Fibroblast of skin of scalp (primary cell): ENCODE measurements at places on chromosomes 16 and 17.
A peak's percentile ranks its signal among the peaks of the same experiment; 100 is the strongest.

GRCh38 chr17:62664336-62665120 is 37.1 kb downstream of the MRC2 start:
- no peak for DNase-seq

DNA sequence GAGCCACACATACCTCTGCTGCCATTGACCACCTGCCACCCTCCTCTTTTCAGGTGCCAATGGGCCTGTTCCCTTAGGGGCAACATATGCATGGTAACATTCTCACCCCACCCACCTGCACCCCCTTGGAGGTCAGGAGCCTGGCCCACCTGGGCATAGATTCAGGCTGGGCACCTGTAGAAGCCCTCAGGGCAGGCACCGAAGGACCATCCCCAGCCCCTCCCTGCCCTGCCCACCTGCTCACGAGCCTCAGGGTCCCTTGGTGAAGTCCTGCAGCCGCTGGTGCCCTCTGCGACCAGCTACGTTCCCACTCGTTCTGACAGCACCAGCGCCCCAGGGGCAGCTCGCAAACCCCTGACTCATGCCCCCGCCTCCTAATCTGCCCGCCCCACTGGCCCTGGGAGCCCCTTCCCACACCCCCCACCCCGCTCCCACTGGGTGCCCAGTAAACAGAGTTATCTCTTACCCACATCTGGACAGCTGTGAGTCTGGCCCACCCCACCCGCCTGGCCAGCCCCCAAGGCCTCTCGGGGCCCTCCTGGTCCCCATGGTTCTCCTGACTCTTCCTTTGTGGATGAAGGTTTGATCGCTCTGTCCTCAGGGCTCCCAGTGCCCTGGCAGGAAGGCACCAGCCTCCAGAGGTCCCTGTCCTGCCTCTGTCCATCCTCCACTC is at the start of gene SLC4A1:
Gene SLC4A1 (minus strand): TSS at position 318 of the 673 bp plus-strand sequence. CDS start 5,269 bp downstream, outside the sequence.
- no peak for DNase-seq

GRCh38 chr17:66369830-66370229 is 67.4 kb downstream of the PRKCA start:
- no peak for DNase-seq

GRCh38 chr16:81537721-81538561 is 93.3 kb downstream of the CMIP start:
- DNase-seq, result peak; percentile 84

DNA sequence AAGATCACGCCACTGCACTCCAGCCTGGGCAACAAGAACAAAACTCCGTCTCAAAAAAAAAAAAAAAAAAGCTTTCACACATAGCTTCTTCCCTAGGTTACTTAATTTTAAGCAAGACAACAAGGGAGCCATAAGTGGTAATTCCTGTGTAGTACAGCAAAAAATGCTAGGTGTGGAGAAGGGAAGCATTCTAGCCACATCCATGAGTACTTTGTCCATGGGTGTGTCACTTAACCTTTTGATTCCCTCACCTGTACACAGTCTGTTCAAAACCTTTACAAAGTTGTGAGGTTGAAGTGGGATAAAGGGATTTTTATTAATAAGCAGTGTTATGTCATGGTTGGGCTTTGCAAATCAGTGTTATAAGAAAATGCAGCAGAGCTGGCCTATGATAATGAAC is 4.5 kb downstream of the NME2 start:
- no peak for DNase-seq

DNA sequence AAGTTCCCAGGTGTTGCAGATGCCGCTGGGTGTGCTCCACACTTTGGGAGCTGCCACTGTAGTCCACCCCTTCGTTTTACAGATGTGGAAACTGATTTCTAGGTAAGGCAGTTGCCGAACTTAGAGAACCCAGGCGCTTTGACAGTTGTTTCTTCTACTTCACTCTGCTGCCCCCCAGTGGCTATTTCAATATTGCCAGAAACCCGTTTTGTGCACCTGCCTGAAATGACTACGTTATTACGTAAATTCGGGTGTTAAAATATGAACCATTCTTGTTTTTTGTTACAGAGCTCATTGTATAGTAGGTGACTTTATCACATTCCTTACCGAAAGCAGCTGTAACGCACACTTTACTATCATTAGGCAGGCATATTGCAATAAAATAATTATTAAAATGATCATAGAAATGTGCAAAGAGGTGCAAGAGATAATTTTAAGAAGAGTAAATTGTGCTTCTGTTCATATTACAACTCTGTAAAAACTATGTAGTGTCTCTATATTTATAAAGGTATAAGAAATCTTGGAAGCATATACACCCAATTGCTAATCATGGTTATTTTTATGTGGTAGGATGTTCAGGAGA is 44.9 kb downstream of the OTOA start:
- peak; percentile 59 for DNase-seq

- DNase-seq, result no peak
Measured at GRCh38 chr16:85514295-85514597, 98.9 kb upstream of the GSE1 start.

- peak; percentile 28 for DNase-seq
Measured at GRCh38 chr16:58339452-58339981, 44.7 kb upstream of the PRSS54 start.

GRCh38 chr16:86628614-86629013 is 50.3 kb downstream of the FOXL1 start:
- DNase-seq, result peak; percentile 62

GRCh38 chr17:74356646-74357465 is 4.8 kb downstream of the BTBD17 start:
- no peak for DNase-seq

GRCh38 chr17:59300941-59301340 is 30.5 kb upstream of the YPEL2 start:
- no peak for DNase-seq

DNA sequence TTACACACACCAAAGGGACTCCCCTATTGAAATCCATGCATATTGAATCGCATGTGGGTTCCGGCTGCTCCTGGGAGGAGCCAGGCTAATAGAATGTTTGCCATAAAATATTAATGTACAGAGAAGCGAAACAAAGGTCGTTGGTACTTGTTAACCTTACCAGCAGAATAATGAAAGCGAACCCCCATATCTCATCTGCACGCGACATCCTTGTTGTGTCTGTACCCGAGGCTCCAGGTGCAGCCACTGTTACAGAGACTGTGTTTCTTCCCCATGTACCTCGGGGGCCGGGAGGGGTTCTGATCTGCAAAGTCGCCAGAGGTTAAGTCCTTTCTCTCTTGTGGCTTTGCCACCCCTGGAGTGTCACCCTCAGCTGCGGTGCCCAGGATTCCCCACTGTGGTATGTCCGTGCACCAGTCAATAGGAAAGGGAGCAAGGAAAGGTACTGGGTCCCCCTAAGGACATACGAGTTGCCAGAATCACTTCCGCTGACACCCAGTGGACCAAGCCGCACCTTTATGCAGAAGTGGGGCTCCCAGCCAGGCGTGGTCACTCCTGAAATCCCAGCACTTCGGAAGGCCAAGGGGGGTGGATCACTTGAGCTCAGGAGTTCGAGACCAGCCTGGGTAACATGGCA is 2.2 kb downstream of the GAA start:
- DNase-seq, result no peak

DNA sequence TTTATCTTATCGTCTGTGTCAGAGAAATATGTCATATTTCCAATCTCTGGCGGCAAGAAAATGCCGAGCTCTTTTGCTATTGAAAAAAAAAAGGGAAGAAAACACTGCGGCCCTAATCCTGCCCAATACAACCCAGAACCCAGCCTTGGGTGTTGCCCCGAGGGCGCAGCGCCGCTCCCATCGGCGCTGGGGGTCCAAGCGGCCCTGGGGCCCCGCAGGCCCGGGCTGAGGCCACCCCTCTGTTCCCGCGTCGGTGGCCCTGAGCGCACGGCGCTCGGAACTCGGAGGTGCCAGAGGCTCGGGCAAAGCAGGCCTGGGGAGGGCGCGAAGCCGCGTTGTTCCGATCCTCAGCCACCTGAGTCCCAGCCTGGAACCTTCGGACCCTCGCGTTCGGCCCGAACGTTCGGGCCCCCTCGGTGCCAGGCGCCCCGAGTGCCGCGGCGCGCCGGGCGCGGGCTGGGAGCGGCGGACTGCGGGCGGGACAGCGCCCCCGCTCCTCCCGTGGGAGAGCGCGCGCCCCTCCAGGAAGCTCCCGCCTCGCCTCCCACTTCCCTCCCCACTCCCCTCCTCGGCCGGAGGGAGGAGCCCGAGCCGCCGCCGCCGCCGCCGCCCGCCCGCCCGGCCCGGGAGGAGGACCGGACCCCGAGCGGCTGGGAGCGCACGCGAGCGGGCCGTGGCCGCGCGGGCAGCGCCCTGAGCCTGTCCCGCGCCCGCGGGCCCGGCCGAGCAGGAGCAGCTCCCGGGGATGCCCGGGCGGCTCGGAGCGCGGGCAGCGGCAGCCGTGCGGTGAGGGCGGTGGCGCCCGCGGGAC is at the start of gene CPNE2:
Gene CPNE2 (plus strand): TSS at position 609 of the 811 bp plus-strand sequence. CDS start 18,160 bp downstream, outside the sequence.
- DNase-seq, result peak; percentile 72

DNA sequence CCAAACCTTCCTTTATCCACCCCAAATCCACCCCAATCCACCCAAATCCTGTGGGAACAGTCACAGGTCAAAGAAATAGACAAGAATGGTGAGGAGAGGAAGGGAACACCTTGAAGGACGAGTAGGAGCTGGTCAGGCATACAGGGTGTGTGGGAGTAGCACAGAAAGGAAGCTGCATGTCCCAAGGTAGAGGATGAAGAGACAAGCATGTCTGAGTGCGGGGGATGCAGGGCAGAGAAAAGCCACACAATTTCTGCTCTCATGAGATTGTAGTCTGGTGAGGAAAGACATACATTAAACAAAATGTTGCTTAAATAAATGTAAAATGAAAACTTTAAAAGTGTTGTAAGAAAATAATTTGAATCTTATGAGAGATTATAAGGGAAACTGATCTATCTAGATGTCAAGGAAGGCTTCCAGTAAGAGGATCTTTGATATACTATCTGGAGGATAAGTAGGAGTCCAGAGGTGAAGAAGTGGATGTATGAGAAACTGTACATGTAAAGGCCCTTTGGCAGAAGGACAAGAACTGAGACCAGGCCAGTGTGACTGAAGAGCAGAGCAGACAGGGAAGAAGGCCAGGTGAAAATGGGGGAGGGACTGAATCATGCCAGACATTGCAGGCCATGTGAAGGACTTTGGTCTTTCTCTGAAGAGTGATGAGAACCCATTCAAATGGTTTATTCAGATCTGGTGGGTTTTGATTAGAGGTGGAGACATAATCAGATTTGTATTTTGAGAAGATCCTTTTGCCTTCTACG is 18.6 kb downstream of the TMEM98 start:
- no peak for DNase-seq

DNA sequence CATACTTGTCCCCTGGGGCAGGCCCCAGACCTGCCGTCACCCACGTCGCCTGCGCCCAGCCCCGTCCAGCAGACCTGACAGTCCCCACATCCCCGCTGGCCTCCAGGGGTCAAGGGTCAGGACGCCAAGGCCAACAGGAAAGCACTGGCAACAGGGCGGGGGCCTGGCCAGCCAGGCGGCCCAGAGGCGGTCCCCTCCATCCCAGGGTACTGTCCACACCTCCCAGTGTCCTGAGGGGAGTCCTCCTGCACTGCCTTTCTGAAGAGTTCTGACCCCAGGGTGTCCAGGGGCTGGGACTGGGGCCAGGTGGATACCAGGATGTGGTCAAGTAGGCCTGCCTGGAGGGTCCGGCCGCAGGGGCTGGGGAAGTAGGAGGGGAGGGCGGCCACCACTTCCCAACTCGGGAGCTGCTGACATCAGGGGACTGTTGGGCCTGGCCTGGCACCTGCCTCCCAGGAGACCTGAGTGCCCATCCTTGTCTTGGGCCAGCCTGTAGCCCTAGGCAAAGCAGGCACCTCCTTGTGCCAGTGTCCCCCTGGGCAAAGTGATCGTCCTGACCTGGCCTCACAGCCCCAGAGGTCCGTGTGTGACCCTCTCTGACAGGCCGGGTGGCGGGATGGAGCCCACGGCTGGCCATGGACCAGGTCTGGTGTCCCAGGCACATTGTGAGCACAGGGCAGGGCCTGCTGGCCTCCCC is 6.7 kb upstream of the AXIN1 start:
- no peak for DNase-seq

- DNase-seq, result no peak
Measured at GRCh38 chr17:18094409-18094807, 6.7 kb downstream of the DRG2 start.

DNA sequence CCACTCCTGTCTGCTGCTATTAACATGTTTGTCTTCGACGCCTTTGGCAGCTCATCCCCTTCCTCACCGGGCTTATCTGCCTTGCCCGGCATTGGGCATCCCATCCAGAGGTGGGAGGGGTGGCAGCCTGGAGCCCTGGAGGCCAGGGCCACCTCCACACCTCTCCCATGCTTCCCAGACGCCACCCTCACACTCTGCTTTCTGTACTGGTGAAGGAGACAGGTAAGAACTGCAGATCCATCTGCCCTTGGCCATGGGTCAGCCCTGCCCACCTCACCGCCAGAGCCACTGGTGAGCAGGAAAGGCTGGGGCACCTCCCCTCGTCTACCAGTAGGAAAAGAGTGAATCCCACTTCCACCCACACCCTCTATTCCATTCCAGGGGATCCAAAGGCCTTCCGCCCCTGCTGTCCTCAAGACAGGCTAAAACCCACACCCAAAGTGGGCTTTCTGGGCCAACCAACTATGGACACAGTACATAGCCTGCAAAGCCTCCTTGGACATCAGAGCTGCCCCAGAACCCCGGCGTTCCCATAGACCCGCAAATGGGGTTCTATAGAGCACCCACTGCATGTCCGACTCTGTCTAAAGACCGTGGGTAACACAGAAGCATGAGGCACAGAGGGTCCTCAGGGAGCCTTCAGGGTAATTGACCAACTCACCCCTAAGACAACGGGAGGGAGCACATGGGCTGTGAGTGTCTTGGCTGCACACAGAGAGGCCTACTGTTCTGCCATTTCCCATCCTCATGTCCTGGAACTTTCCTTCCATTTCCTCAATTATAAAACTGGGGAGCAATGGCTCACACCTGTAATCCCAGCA is 23.4 kb upstream of the RBFOX3 start:
- DNase-seq, result no peak

GRCh38 chr17:80819422-80820164 is 172.0 kb upstream of the CHMP6 start:
- DNase-seq, result no peak

GRCh38 chr16:84768061-84768807 is 51.6 kb upstream of the CRISPLD2 start:
- no peak for DNase-seq

GRCh38 chr17:33116021-33116551 is 124.4 kb downstream of the SPACA3 start:
- no peak for DNase-seq

- peak; percentile 76 for DNase-seq
Measured at GRCh38 chr17:21029036-21029435, 13.8 kb downstream of the USP22 start.

DNA sequence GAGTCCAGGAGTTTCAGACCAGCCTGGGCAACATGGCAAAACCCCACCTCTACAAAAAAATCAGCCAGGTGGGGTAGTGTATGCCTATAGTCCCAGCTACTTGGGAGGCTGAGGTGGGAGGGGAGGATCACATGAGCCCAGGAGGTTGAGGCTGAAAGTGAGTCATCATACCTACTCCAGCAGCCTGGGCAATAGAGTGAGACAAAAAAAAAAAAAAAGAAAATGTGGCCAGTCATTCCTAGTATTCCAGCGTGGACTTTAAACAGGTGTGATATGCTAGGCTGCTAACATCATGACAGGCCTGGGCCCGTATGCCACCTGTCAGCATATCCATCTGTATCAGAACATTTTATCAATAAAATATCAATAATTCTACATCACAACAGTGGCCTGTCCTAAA is 143.3 kb downstream of the AATF start:
- DNase-seq, result no peak

GRCh38 chr17:44794851-44795413 is 35.2 kb downstream of the GJC1 start:
- DNase-seq, result peak; percentile 90

GRCh38 chr17:53314521-53314920 is 508.2 kb upstream of the KIF2B start:
- no peak for DNase-seq

- DNase-seq, result no peak
Measured at GRCh38 chr16:1133810-1134520, 18.9 kb upstream of the CACNA1H start.

- DNase-seq, result peak; percentile 82
Measured at GRCh38 chr17:1438593-1439083, 17.4 kb downstream of the CRK start.
